ENCODE measurements at places on chromosomes 2 and 18. TPM values are rescaled to one million over a fixed set of nuclear protein-coding genes. Genes with fewer than 3 reads are reported as not detected.

The ALPG gene
- total RNA-seq: not detected

DNA sequence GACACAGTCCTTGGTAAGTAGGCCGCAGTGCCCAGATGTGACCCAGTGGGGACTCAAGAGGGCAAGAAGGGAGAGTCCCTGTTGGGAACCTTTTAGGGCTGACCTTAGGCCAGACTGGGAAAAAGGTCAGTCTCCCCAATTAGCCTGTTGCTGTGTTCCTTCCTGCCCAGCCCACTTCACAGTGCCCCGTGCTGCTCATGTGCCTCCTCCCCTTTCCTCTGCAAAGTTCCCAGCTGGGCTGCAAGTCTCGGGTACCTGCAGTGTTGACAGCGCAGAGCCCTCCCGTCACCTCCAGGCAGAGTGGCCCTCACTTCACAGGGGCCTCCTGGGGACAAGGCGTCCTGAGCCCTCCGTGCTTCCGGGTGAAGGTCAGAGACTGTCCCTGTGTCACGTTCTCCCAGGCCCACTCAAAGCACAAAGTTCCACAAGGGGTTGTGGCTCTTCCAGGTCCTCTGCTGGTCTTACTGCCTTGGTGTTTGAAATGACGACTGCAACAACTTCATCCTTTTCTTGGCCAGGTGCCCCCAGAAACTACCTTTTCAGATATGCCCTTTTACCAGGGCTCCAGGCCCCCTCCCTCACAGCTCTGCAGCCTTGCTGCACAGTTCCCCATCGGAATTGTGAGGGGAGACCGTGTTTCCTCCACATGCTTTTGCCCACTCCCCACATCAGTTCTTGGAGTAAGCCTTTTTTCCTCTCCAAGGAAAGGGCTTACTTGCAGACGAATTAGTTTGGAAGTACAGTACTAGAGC lies 225.8 kb downstream of the ALPK2 start:
- no peak overlapping the region for H3K4me3 ChIP-seq
- peak overlapping the region; percentile 36 for H3K27ac ChIP-seq
- no peak for DNase-seq
- no peaks in the 10 kb centered on the region for H3K27me3 ChIP-seq
- H3K36me3 ChIP-seq: no peaks in the 10 kb centered on the region

The CRYGC gene
- not detected for total RNA-seq

DNA sequence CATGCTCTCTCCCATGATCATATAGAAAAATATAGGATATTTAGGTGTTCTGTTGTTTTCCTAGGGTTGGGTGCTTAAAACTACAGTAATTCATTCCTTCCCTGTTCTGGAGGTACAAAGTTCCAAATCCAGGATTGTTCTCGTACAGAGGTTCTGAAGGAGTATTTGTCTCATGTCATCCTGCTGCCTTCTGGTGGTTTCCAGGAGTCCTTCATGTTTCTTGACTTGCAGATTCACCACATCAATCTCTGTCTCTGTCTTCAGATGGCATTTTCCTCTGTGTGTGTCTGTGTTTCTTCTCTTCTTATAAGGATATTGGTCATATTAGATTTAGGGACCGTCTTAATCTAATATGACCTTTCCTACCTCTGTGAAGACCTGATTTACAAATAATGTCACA lies 397.9 kb downstream of the NYAP2 start:
- H3K27me3 ChIP-seq: no peaks in the 10 kb centered on the region
- no peaks in the 10 kb centered on the region for H3K36me3 ChIP-seq
- H3K27ac ChIP-seq: no peak overlapping the region
- DNase-seq: no peak
- H3K4me3 ChIP-seq: no peak overlapping the region

GRCh38 chr2:228474466-228474865 lies 293.0 kb upstream of the SPHKAP start:
- no peaks in the 10 kb centered on the region for H3K4me1 ChIP-seq
- H3K36me3 ChIP-seq: no peaks in the 10 kb centered on the region
- no peaks in the 10 kb centered on the region for H3K27me3 ChIP-seq
- H3K4me3 ChIP-seq: no peak overlapping the region
- no peak for DNase-seq

GRCh38 chr2:120132691-120133090 lies 90.5 kb downstream of the TMEM185B start:
- H3K4me3 ChIP-seq: no peak overlapping the region
- DNase-seq: no peak
- H3K4me1 ChIP-seq: no peaks in the 10 kb centered on the region
- H3K27me3 ChIP-seq: no peaks in the 10 kb centered on the region

DNA sequence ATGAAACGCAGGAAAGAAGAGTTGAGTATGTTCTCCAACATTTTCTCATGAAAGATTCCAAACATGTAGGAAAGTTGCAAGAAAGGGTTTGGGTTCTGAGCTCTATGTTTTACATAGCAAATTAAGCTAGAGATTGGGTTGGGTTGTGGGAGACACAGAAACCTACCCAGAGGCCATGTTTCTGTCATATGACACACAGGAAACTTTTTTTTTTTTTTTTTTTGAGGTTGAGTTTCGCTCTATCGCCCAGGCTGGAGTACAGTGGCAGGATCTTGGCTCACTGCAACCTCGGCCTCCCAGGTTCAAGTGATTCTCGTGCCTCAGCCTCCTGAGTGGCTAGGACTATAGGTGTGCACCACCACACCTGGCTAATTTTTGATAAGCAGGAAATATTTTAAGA lies 57.6 kb downstream of the DOCK10 start:
- H3K4me3 ChIP-seq: no peak overlapping the region
- no peaks in the 10 kb centered on the region for H3K27me3 ChIP-seq
- peak overlapping the region; percentile 76 for H3K27ac ChIP-seq
- no peaks in the 10 kb centered on the region for H3K4me1 ChIP-seq
- DNase-seq: no peak

The SEPTIN10 gene
- 104 TPM for total RNA-seq

DNA sequence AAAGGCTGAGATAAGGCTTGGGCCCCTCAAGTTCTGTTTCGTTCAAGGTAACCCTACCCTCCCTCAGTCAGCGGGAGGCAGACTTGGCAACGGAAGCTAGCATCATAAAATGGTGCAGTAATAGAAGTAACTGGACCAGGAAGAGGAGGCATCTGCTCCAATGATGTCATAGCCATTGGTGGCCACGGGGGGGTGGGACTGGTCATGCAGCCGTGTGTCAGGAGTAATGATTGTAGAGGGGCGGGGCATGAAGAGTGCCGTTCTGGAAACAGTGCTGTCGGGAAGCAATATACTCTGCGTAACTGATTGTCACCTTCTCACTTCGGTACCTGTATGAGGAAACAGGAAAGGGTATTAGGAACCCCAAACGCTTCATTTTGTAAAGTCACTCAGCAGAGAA lies 6.9 kb upstream of the POLR2D start:
- DNase-seq: no peak
- no peak overlapping the region for H3K27ac ChIP-seq
- no peaks in the 10 kb centered on the region for H3K27me3 ChIP-seq
- H3K4me3 ChIP-seq: no peak overlapping the region

- no peaks in the 10 kb centered on the region for H3K27me3 ChIP-seq
- H3K4me1 ChIP-seq: no peaks in the 10 kb centered on the region
- no peaks in the 10 kb centered on the region for H3K36me3 ChIP-seq
- no peak for DNase-seq
- no peak overlapping the region for H3K4me3 ChIP-seq
Observed at GRCh38 chr18:35956226-35956625, 16.3 kb upstream of the RMP24 start.

The NPPC gene
- total RNA-seq: not detected

DNA sequence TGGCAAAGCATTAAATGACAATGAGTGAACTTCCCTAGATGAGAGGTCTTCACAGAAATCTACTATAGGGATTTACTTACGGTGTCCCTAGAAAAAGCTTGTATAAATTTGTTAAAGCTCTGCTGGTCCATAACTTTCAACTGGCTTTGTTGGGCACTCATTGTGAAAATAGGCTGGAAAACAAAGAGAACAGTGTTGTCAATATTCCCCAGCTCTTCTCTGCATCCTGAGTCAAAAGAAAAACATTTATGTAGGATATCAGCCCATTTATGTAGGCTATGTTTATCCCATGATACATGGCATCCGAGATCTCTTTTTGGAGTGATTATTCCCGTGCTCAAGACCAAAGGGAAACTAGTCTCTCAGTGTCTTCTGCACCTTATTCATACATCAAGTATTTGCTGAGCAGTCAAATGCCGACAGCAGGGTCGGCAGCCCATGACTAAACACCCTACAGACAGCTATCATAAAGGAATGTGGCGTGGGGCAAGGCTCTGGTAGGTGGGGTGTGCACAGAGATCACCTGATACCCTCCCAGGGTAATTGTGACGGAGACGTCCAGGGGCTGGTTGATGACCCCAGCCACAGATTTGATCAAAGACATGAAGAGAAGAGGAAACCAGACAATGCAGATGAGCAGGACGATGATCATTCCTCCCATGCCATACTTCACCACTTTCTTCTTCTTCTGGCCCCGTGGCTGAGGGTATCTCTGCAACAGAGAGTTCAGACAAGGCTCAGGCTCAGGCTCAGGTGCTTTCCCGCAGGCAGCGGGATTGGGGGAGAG lies 155.9 kb downstream of the NAPG start:
- no peak overlapping the region for H3K27ac ChIP-seq
- no peaks in the 10 kb centered on the region for H3K4me1 ChIP-seq
- H3K36me3 ChIP-seq: no peaks in the 10 kb centered on the region

The CCL20 gene
- not detected for total RNA-seq

GRCh38 chr2:221969087-221969829 lies 329.5 kb downstream of the PAX3 start:
- H3K27ac ChIP-seq: no peak overlapping the region
- H3K36me3 ChIP-seq: no peaks in the 10 kb centered on the region
- H3K27me3 ChIP-seq: no peaks in the 10 kb centered on the region
- no peak overlapping the region for H3K4me3 ChIP-seq
- H3K4me1 ChIP-seq: no peaks in the 10 kb centered on the region
- peak; percentile 35 for DNase-seq

DNA sequence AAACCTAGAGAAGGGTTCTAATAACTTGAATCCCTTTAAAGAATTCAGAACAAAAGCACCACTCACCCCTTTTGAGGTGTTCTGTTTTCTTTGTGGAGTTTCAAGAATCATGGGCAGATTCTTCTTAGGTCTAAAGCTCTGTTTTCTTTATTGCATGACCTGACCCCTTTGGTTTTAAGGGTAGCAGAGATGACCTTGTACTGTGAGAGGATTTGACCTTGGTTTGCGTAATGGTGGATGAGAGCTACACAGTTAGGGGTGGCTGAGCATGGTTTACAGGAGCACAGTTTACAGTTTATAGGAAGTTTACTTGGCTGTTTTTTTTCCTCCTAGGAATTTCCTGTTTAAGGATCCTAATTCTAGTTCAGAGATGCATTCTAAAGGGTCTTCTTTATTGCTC lies 1095.6 kb upstream of the NRXN1 start:
- no peaks in the 10 kb centered on the region for H3K4me1 ChIP-seq
- H3K27me3 ChIP-seq: no peaks in the 10 kb centered on the region
- H3K27ac ChIP-seq: no peak overlapping the region
- H3K4me3 ChIP-seq: no peak overlapping the region
- DNase-seq: no peak

- DNase-seq: no peak
- no peaks in the 10 kb centered on the region for H3K27me3 ChIP-seq
- no peak overlapping the region for H3K4me3 ChIP-seq
- H3K27ac ChIP-seq: no peak overlapping the region
Observed at GRCh38 chr2:160613466-160614153, 120.0 kb upstream of the RBMS1 start.

- H3K4me3 ChIP-seq: no peak overlapping the region
- H3K27me3 ChIP-seq: no peaks in the 10 kb centered on the region
- no peaks in the 10 kb centered on the region for H3K36me3 ChIP-seq
- H3K4me1 ChIP-seq: no peaks in the 10 kb centered on the region
- no peak overlapping the region for H3K27ac ChIP-seq
- no peak for DNase-seq
Observed at GRCh38 chr2:42376758-42377157, 15.7 kb upstream of the COX7A2L start.

DNA sequence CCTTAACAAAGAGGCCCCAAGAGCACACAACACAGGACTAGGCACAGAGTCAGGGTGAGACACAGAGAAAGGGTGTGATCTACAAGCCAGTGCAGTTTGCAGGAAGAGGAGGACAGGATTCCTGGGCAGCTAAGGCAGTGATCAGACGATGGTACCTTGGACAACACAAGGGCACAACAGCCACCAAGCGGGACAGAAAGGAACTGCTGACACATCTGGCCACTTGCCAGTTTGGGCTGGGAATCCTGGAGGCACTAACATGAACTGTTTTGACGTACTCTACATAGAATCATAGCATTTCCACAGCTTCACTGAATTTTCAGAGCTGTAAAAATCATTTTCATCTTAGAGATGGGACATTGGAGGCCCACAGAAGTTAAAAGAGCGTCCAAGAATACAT lies 221.5 kb upstream of the SLC35G4 start:
- DNase-seq: peak; percentile 55
- H3K36me3 ChIP-seq: no peaks in the 10 kb centered on the region
- no peaks in the 10 kb centered on the region for H3K27me3 ChIP-seq
- H3K4me1 ChIP-seq: no peaks in the 10 kb centered on the region
- no peak overlapping the region for H3K27ac ChIP-seq
- H3K4me3 ChIP-seq: no peak overlapping the region

The SPHKAP gene
- not detected for total RNA-seq

GRCh38 chr2:176653479-176654443 lies 384.5 kb downstream of the MTX2 start:
- DNase-seq: no peak
- H3K4me3 ChIP-seq: no peak overlapping the region
- peak overlapping the region; percentile 8 for H3K27ac ChIP-seq

- no peaks in the 10 kb centered on the region for H3K4me1 ChIP-seq
- H3K27ac ChIP-seq: no peak overlapping the region
- no peaks in the 10 kb centered on the region for H3K27me3 ChIP-seq
- H3K36me3 ChIP-seq: no peaks in the 10 kb centered on the region
- DNase-seq: no peak
Observed at GRCh38 chr2:11396467-11397445, 52.3 kb upstream of the ROCK2 start.

All from tibial nerve (tissue), 4 donors.